CD4-positive, alpha-beta memory T cell (primary cell): ENCODE measurements at places on chromosomes 11 and 22.
A peak's percentile ranks its signal among the peaks of the same experiment; 100 is the strongest.

- peak; percentile 92 for DNase-seq
These were observed 6.6 kb upstream of the SSTR3 start for GRCh38 chr22:37218771-37219411.

DNA sequence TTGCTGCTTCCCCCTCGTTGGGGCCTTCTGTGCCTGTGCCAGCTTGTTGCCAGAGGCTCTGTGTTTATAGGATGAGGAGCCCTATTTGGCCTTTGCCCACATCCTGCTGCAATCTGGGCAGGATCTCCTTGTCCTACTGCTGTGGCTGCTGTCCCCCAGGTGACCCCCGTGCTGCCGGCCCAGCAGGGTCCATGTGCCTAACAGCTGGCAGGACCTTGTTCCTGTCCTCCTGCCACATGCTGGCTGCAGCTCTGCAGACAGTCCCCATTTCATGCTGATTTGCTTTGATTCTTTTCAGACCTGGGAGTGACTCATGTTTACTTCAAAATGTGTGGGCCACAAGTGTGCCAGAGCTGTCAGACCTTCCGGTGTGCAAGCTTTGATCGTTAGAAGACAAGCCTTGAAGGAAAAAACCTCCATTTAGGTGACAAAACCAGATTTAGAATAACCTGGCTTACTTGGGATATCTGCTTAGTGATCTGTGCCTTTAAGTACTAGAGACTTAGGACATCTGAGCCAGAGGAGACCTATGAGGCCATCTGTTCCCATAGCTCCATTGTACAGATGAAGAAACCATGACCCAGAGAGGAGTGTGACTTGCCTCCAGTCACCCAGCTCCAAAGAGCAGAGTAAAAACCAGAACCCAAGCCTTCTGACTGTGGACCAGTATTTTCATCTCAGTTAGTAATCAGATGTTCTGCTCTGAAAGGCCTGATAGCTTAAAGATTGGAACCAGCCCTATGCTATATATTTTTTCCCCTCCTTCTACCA is 11.1 kb downstream of the NAV2 start:
- peak; percentile 64 for DNase-seq

GRCh38 chr11:36672815-36673450 is 74.9 kb upstream of the RAG2 start:
- peak; percentile 25 for DNase-seq

GRCh38 chr11:112320668-112321067 is 60.0 kb upstream of the PLET1 start:
- no peak for DNase-seq

DNA sequence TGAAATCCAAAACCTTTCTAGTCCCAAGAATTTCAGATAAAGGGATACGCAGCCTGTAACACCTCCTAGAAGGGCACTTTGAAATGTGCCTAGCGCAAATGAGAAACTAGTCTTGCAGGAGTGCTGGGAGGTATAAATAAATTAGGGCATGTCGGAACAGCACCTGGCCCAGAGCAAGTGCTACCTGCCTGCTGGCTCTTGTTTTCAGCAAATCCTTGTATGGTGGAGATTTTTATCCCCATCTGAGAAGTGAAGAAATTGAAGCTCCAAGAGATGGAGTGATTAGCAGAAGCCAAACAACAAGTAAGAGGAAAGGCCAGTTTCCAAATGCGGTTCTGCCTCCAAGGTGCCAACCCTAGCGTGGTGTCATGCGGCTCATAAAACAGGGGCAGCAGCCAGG is 36.7 kb upstream of the TFIP11 start:
- DNase-seq, result no peak
